NCI-H1417 treated with DMSO at 0.1 percent for 48 hours (cell line): ENCODE measurements at places on chromosomes 3 and 15.

DNA sequence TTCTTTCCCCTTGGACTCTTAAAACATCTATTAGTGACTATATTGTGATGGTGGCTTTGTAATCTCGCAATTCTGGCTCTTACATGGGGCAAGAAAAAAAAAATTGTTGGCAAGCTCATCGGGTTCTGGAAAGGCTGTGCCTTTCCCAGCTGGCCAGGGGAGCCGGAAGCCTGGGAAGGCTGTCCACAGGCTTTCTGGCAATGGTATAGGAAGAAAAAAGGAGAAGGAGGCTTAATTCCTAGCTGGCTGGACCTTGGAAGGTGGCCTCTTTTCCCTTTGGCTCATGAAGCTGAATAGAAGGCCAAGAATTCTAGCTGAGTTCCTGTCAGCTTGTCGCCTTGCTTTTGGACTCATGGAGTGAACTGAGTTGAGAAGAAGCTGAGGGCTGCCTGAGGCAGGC, 243.5 kb upstream of the SEMA6D start:
- DNase-seq = no peak

- no peak for DNase-seq
Observed at GRCh38 chr3:32198714-32199113, 39.8 kb upstream of the CMTM8 start.

DNA sequence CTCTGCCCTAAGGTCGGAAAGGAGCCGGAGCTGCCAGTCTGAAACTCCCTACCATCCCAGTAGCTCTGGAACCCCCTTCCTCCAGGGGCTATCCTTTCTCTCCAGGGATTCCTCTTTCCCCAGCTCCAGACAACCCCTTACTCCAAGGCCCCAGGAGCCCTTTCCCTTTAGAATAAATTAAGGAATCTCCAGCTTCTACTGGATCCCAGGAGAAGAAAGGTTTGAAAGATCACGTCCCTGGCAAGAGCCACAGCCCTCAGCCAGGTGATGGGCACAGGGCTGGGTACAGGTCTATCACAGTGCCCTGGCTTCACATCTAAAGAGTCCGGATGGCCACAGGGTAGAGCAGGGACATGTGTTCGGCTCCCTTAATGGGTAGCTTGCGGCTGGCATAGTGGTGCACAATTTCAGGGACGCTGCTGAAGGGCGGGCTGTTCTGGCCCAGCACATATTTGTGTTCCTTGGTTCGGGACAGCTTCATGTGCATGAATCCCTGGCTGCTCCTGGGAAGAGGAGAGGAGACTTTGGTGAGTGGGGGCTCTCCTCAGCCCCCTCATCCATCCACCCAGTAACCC, 20.0 kb downstream of the SHF start:
- DNase-seq = no peak

DNA sequence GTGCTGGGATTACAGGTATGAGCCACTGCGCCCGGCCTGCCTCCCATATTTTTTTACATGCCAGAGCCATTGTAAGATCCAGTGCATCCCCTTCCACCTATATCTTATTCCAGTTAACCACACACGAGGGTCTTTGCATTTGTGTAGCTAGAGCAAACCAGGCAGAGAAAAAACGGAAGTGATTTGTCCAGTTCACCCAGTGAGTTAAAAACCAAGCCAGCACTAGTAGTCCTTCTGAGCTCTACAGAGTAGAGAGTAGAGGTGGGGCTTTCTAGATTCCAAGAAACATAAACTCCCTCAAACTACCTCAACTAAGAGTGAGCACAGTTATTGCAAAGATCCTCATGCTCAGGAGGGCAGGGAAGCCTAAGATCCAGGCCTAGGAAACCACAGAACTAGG, 34.7 kb downstream of the TMEM158 start:
- no peak for DNase-seq

- no peak for DNase-seq
Observed at GRCh38 chr3:16234281-16234680, 30.5 kb downstream of the DPH3 start.

DNA sequence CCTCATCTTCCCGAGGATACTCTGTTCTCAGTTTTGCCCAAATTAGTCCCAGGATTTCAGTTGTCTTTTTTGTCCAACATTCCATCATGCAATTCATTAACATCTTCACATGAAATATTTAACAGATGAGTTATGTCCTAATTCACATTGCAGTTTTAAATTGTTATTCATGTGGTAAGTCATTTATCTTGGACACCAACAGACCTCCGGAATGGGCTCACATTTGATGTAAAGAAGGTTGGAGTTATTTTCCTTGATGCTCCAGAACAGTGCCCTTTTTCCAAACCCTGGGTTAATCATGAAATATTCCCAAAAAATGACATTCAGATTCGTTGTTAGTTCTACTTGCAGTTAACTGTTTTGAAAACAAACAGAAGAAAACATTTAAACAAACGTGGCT, 32.8 kb upstream of the LRTM1 start:
- DNase-seq = no peak
